Hindlimb muscle (tissue), 1 donor: ENCODE measurements at places on chromosomes 6 and 20. TPM values are rescaled to one million over a fixed set of nuclear protein-coding genes. Genes with fewer than 3 reads are reported as not detected.

DNA sequence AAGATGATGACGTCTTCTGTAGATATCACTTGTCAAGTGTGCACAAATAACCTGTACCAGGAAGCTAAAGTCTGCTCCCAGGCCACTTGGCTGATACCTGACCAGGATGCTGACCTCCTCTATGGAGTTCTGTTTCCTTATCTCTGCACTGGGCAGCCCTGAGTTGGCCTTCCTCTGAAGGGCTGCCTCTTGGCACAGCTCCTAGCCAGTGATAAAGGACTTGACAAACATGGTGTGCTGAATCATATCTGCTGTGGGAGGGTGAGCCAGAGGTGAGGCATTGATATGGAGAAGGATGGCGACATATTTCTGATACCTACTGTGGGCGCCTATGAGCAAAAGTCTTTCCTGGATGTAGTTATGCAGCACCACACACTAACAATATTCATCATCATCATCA lies 32.8 kb upstream of the FOXA2 start:
- no peak for DNase-seq

- peak; percentile 34 for DNase-seq
Measured at GRCh38 chr20:48970681-48971365, 49.3 kb downstream of the ARFGEF2 start.

Gene GCM1
- not detected for polyA plus RNA-seq

Gene CLDN20
- 0.54 TPM for polyA plus RNA-seq

Gene RBM24
- 380 TPM for polyA plus RNA-seq

Gene NQO2
- 16.4 TPM for polyA plus RNA-seq

Gene TRIM15
- polyA plus RNA-seq: not detected
